ENCODE measurements at places on chromosomes 12 and 14.

GRCh38 chr12:6788972-6789924, at the start of gene CD4:
CD4 (plus strand) TSS chr12:6789528; CDS start chr12:6800139, 10,611 bp downstream.
- DNase-seq = no peak

- no peak for DNase-seq
Observed at GRCh38 chr12:46369474-46370379, 2.8 kb downstream of the SLC38A2 start.

DNA sequence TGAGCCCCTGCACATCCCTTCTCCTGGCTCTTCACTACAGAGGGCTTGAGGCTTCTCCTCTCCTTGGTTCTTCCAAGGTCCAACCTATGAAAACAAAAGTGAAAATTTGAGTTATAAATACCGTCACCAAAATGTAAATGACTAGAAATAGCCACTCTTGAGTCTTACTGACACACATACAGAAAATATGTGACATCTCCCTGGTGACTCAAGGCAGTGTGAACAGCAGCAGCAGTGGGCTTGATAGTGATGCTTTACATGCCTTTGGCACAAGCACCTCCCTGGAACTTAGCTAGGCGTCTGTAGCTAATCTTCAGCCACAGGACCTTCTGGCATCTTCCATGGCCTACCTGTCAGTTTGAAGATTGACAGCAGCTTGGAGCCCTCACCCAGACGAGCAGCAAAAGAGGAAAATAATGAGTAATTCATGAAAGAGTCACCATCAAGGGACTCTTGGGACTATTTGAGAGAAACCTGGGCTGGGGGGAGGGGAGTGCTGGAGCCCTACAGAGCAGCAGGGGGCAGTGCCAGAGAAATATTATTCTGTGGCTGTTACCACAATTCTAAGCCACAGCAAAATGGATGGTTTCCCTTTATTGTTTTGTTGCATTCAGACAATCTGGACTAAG, 158.0 kb downstream of the KCNK10 start:
- DNase-seq = no peak

GRCh38 chr12:43277651-43278540, 274.1 kb downstream of the ADAMTS20 start:
- DNase-seq = no peak

- no peak for DNase-seq
Observed at GRCh38 chr14:35878272-35879150, 52.4 kb downstream of the BRMS1L start.

GRCh38 chr14:74840603-74841030, 35.3 kb downstream of the PROX2 start:
- DNase-seq = no peak

- DNase-seq = peak; percentile 75
Observed at GRCh38 chr14:50559990-50560930, at the start of gene ATL1. ATL1 (plus strand) TSS chr14:50560145; CDS start chr14:50560266, 121 bp downstream.

DNA sequence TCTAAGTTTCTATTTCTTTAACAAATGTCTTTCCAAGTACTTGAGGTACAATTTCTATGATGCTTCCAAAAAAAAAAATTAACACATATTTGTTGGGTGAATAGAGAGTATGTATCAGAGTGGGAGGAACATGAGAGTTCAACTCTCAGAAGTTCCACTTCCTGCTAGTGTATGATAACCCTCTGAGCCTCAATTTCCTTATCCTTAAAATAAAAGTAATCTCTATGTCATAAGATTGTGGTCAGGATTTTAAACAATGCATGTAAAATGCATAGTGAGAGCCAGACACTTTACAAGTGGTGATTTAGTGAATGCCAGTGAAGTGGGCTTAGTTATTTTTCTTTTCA, 270.3 kb upstream of the AMIGO2 start:
- no peak for DNase-seq

GRCh38 chr12:89848732-89849131, 140.1 kb upstream of the ATP2B1 start:
- DNase-seq = no peak

- no peak for DNase-seq
Observed at GRCh38 chr12:58412461-58413060, 471.2 kb downstream of the ATP23 start.

GRCh38 chr12:229441-230191, 15.7 kb upstream of the SLC6A12 start:
- DNase-seq = no peak

DNA sequence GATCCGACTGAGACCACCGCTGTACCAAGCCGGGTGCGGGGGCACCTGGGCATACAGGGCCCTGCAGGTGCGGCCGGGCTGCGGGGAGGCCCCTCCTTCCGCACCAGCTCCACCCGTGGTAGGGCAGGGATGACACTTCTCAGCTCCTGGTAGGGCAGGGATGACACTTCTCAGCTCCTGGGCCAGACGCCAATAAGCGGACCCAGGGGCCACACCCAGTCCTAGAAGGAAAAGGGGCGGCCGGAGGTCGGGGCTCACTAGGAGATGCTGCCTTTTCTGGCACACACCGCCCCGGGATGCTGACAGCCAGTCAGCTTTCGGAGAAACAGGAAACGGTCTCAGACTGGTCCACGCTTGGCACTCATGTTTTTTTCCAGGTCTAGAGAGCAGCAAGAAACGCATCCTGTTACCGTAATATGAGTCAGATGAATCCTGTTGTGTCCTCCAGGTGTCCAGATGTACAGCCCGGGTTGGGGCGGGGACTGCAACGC, 34.8 kb downstream of the NFKBIA start:
- DNase-seq = peak; percentile 3

- DNase-seq = no peak
Observed at GRCh38 chr12:96293093-96293492, 98.9 kb downstream of the ELK3 start.

GRCh38 chr14:39593377-39593776, 161.1 kb upstream of the FBXO33 start:
- no peak for DNase-seq

GRCh38 chr12:38995249-38995648, 89.9 kb upstream of the CPNE8 start:
- no peak for DNase-seq

GRCh38 chr12:47867495-47867941, 37.3 kb downstream of the VDR start:
- DNase-seq = no peak

- DNase-seq = no peak
Observed at GRCh38 chr12:98701166-98701565, 56.1 kb downstream of the APAF1 start.

GRCh38 chr14:100237735-100238418, 1.1 kb upstream of the YY1 start:
- DNase-seq = peak; percentile 55

- no peak for DNase-seq
Observed at GRCh38 chr12:9363145-9363544, 154.9 kb upstream of the PZP start.

DNA sequence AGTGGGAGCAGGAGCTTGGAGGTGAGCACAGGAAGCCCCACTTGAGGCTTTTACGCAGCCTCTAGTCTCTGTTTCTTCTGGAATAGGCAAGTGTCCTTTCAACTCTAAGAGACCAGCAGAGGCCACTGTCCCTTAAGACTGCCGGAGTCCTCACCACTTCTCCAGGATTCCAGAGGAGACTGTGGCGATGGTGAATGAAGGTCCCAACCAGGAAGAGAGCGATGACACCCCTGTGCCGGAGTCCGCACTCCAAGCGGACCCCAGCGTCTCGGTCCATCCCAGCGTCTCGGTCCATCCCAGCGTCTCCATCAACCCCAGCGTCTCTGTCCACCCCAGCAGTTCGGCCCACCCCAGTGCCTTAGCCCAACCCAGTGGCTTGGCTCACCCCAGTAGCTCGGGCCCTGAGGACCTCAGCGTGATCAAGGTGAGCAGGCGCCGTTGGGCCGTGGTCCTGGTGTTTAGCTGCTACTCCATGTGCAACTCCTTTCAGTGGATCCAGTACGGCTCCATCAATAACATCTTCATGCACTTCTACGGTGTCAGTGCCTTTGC, 442 bp downstream of the FLVCR2 start:
- no peak for DNase-seq

GRCh38 chr12:62575036-62575435, 108.4 kb downstream of the MON2 start:
- DNase-seq = no peak

DNA sequence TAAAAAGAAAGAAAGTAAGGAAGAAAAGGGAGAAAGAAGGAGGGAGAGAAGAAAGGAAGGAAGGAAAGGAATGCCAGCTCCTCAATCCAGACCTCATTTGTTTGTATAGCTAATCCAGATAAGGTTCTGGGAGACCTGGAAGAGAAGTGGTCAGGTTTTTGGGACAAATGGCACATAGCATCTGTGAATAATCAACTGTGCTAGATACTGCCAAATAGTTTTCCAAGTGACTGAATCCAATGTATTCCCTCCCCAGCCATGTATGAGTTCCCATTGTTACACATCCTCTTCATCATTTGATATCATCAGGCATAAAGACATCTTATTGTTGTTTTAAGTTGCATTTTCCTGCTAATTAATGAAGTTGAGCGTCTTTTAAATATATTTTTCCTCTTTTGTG, 18.6 kb upstream of the PTGR2 start:
- no peak for DNase-seq
